ENCODE measurements at places on chromosomes 16 and 17.

GRCh38 chr16:65936096-65936495, 430.4 kb upstream of the CDH5 start:
- no peak for DNase-seq

GRCh38 chr17:11825572-11826209, 171.6 kb downstream of the ZNF18 start:
- no peak for DNase-seq

DNA sequence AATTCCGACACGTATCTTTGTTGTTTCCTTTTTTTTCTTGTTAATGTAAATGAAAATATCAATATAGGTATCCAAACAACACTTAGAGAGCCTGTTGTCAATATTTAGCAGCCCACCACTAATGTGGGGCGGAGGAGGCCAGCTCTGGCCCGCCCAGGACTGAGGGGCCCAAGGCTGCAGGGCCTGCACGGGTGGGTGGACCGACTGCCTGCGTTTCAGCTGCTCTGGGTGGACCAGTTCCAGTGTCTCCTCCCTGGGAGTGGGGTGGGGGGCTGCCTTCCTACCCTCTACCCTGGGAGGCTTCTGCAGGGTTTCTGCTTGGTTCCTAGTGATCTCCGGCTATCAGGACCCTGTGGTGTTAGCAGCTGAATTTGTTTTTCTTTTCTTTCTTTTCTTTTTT, 15.9 kb upstream of the ADGRG1 start:
- DNase-seq, result no peak

DNA sequence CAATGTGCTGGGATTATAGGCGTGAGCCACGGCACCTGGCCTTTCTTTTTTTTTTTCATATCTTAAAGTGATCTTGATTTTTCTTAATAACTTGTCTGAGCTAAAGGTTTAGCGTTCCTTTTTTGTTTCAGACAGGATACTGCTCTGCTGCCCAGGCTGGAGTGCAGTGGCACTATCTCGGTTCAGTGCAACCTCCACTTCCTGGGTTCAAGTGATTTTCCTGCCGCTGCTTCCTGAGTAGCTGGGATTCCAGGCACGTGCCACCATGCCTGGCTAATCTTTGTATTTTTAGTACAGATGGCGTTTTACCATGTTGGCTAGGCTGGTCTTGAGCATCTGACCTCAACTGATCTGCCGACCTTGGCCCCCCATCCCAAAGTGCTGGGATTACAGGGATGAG, 4.0 kb downstream of the RUSF1 start:
- DNase-seq, result no peak

DNA sequence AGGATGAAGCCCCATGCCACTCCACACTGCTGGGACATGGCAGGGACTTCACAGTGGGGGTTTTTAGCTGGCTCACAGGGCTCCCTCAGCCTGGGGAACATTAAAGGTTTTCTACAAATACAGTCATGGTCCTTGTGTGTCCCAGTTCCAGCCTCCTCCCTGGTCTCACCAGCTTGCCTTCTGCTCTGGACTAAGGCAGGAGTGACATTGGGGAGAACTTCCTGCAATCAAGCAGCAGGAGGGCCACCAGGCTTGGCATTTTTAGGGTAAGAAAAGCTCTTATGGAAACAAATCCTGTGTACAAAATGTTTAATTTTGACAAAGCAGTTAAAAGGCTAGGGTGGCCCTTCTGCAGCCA, 1.9 kb downstream of the PARD6A start:
- DNase-seq, result no peak

- no peak for DNase-seq
These were observed 2.0 kb downstream of the CAMKK1 start for GRCh38 chr17:3890878-3891219.

DNA sequence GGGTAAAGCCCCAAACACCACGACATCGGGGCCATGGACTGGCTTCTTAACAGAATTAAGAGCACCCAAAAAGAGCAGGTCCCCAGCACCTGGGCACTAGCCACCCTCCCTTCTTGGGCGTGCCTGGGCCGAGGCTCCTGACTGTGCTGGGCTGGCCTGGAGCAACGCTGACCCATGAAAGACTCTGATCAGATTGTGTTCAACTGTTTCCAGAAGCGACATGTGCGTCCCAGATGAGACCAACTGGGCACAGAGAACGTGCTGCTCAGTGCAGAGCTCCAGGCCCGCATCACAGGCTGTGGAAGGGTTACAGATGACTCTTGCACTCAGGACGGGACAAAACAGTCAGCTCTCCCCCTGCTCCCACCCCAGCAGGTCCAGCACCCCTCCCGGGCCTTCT, 100.7 kb downstream of the KCNJ12 start:
- no peak for DNase-seq

- no peak for DNase-seq
These were observed 317.8 kb downstream of the GRIN2A start for GRCh38 chr16:9864461-9864860.

GRCh38 chr17:35773679-35774425, 13.2 kb downstream of the C17orf50 start:
- no peak for DNase-seq

GRCh38 chr16:588639-588888, 1.3 kb upstream of the RAB40C start:
- DNase-seq, result peak; percentile 69

GRCh38 chr17:56976941-56977608, 856 bp upstream of the SCPEP1 start:
- DNase-seq, result no peak

DNA sequence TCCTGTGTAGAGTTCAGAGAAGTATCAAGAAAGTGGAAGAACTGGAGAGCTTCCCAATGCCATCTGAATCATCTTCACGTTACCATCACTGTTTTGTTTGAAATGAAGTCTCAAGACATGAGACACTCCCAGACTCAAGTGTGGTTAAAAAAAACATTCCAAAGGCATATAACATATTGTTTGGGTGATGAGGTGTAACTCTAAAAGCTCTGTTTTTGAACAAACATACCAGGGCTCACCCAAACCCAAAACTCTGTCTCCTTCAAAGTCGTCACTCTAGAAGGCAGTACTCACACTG, 6.3 kb upstream of the ZCCHC14 start:
- no peak for DNase-seq

- DNase-seq, result no peak
These were observed 17.7 kb upstream of the SALL1 start for GRCh38 chr16:51168755-51169154.

DNA sequence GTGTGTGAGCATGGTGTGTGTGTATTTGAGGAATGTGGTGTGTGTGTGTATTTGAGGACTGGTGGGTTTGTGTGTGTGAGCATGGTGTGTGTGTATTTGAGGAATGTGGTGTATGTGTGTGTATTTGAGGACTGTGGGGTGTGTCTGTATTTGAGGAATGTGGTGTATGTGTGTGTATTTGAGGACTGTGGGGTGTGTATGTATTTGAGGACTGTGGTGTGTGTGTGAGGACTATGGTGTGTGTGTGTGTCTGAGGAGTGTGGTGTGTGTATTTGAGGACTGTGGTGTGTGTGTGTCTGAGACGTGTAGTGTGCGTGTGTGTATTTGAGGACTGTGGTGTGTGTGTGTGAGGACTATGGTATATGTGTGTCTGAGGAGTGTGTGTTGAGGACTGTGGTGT, 18.0 kb upstream of the CACNG1 start:
- no peak for DNase-seq

DNA sequence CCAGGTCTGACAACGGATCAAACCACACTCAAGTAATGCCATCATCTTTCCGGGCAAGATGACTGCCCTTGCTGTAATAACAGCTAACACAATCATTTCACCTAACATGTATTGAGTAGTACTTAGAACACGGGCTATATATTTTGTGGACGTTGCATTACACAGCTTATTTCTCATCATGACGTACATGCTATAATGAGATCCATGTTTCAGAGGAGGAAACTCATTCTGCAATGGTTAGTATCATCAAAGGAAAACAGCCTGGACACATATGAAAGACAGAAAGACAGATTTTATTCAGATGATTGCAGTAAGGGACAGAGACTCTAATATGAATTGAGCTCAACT, 446.7 kb downstream of the HS3ST3B1 start:
- no peak for DNase-seq

GRCh38 chr16:2835638-2836493, 5.8 kb downstream of the ZG16B start:
- no peak for DNase-seq

- DNase-seq, result peak; percentile 67
These were observed 118.2 kb upstream of the SMURF2 start for GRCh38 chr17:64780096-64781013.

GRCh38 chr17:9237661-9238301, 216.5 kb downstream of the NTN1 start:
- no peak for DNase-seq
